Activated gamma-delta T cell treated with anti-CD3 and anti-CD28 coated beads, Interleukin-2, amount 50 U/mL, for 16 hours (primary cell): ENCODE measurements at places on chromosomes 5 and 9.

- DNase-seq: no peak
Observed at GRCh38 chr9:131434673-131435072, 40.8 kb downstream of the PRRC2B start.

- DNase-seq: no peak
Observed at GRCh38 chr5:179397516-179397915, 52.3 kb upstream of the ADAMTS2 start.

DNA sequence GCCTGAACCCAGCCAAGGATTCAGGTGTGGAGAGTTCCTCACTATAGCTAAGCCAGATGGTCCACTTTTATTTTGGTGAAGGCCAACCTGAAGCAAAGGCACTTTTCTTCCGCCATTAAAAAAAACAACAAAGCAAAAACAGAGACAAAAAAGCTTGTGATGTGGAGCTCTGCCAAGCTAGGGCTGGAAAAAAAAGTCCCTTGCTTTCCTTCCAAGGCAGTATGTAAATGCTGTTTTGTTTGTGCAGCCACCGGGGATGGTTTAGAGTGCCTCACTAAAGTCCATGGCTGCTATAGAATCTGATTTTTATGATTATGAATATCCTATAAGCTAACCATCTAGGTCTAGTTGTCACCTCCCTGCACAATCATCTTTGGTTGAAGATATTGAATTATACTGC is 14.9 kb downstream of the MEGF10 start:
- no peak for DNase-seq

- no peak for DNase-seq
Observed at GRCh38 chr9:71853084-71853483, 57.9 kb downstream of the ABHD17B start.

DNA sequence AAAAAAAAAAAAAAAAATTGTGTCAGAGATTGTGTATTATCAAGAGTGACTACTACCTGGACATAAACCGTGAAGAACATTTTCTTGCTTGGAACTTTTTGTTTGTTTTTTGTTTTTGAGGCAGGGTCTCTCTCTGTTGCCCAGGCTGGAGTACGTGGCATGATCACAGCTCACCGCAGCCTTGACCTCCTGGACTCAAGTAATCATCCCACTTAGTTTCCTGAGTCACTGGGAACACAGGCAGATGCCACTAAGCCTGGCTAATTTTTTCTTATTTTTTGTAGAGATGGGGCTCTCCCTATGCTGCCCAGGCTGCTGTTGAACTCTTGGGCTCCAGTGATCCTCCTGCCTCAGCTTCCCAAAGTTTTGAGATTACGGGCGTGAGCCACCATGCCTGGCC is 25.8 kb downstream of the DCP2 start:
- no peak for DNase-seq

DNA sequence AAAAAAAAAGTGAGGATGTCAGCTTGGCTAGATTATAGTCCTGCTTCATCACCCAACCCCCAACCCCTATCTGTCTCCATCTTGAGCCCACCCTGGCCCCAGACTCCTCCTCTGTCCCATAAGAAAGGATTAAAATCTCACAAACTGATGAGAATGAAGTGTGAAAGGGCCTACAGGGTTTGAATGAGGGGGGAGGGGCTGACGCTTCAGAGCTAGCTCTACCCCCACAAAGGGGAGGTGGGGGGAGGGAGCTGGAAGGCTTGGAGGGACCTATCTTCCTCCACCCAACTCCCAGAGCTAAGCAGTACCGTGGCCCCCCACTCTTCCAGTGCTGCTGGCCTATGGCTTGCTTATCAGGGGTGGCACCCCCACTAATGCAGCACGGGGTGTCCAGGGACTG is 43.7 kb upstream of the HAND1 start:
- no peak for DNase-seq

DNA sequence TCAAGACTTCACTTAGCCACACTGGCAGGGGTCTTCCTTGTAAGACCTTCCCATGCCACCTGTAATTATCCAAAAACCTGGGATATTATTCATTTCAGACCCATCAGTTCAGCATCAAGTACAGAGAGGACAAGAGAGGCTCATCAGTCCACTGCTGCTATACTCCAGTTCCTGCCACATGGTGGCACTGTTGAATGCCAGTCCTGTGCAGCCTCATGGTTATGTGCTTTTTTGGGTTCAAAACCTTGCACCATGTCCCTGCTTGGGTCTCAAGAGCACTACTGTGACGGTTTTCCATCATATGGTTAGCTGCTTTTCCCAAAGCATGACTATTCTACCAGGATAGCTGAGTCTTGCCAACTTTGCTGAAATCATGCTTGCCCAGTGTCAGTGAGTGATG is 8.5 kb downstream of the PTGS1 start:
- DNase-seq: no peak

- no peak for DNase-seq
Observed at GRCh38 chr9:106038266-106039001, 344.1 kb downstream of the TMEM38B start.

GRCh38 chr5:88782571-88782970 is 100.4 kb downstream of the MEF2C start:
- DNase-seq: no peak

GRCh38 chr9:12702160-12702758 is 9.1 kb downstream of the TYRP1 start:
- DNase-seq: no peak

GRCh38 chr9:117555964-117556629 is 141.2 kb upstream of the ASTN2 start:
- no peak for DNase-seq

DNA sequence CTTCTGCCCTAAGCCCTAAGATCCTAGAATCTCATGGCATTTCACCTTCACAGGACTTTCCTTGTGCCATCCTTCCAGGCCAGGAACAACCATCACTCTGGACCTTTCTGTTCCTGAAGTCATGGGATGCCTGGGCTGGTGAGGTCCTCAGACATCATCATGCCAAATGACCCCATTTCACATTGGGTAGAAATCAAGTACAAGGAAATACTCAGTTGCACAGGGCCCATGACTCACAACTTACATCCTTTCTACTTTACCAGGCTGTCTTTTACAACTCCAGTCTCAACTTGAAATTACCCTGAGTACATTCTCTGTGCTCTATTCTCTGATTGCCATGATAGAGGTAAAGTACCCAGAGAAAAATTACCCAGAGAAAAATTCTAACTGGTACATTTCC is 167.1 kb downstream of the PIK3R1 start:
- DNase-seq: no peak

GRCh38 chr9:35295369-35296036 is 133.7 kb downstream of the UNC13B start:
- DNase-seq: no peak

GRCh38 chr5:107320846-107321245 is 349.9 kb downstream of the EFNA5 start:
- no peak for DNase-seq

- no peak for DNase-seq
Observed at GRCh38 chr9:86893811-86894490, 53.4 kb downstream of the GAS1 start.

GRCh38 chr5:111755345-111755941 is 1.6 kb downstream of the NREP start:
- no peak for DNase-seq
